ENCODE measurements at places on chromosomes 3 and 15. TPM values are rescaled to one million over a fixed set of nuclear protein-coding genes. Genes with fewer than 3 reads are reported as not detected.

The FBXO40 gene
- not detected for total RNA-seq

The PHLDB2 gene
- total RNA-seq, result 9.0 TPM

The CELF6 gene
- total RNA-seq, result 11.4 TPM

The ITGA11 gene
- 2.0 TPM for total RNA-seq

The PLSCR2 gene
- not detected for total RNA-seq

The ARPP21 gene
- total RNA-seq, result 459 TPM

The EPHB1 gene
- total RNA-seq, result 16.7 TPM

The NMB gene
- total RNA-seq, result 2.4 TPM

The SAMMSON gene
- total RNA-seq, result not detected

The RPS17 gene
- total RNA-seq, result 1,382 TPM

The NDN gene
- total RNA-seq, result 97.0 TPM

The ABHD17C gene
- total RNA-seq, result 12.6 TPM

The CFAP91 gene
- 7.7 TPM for total RNA-seq
